ENCODE measurements at places on chromosomes 12 and 14.

- no peak for DNase-seq
Observed at GRCh38 chr14:104436741-104437701, 142.5 kb upstream of the C14orf180 start.

- DNase-seq: no peak
Observed at GRCh38 chr14:93049315-93049714, 66.4 kb downstream of the ITPK1 start.

GRCh38 chr14:76810953-76811400, 1.7 kb downstream of the ANGEL1 start:
- DNase-seq: no peak

- no peak for DNase-seq
Observed at GRCh38 chr12:102484017-102484416, 3.7 kb upstream of the IGF1 start.

GRCh38 chr14:39491134-39491571, 58.9 kb upstream of the FBXO33 start:
- DNase-seq: no peak

DNA sequence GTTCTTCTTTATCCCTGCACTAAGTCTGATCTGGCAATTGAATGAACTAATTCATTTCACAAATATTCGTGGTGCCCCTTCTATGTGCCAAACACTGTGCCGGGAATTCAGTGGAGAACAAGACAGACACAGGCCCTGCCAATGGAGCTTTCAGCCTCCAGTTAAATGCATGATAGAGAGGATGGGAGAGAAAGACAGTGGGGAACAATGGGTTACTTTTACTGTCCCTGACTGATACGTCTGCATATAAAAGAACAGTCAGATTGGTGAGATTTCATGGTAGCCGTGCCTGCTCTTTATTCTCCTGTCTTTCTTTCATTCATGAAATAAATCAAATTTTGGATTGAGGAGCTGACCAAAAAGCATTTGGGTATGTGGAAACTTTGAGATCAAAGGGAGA, 78.5 kb downstream of the TMEM117 start:
- DNase-seq: no peak

GRCh38 chr14:88270776-88271175, 52.3 kb downstream of the KCNK10 start:
- DNase-seq: no peak

DNA sequence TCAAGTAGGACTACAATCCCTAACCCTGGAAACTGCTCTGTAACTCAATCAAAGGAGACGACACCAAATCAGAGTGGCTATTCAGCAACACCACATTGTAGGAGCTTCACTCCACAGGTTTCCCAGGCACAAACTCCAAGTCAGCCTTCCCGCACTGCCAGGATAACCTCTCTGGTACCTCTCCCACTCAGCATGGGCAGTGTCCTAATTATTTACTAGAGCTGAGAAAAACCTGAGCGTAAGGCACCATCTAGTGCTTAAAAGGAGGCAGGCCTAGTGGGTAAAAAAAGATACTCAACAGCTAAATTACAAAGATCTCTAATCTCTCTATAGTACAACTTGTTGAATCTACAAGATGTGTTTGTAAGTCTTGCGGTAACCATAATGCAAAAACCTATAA, 36.1 kb downstream of the PARP11 start:
- no peak for DNase-seq

DNA sequence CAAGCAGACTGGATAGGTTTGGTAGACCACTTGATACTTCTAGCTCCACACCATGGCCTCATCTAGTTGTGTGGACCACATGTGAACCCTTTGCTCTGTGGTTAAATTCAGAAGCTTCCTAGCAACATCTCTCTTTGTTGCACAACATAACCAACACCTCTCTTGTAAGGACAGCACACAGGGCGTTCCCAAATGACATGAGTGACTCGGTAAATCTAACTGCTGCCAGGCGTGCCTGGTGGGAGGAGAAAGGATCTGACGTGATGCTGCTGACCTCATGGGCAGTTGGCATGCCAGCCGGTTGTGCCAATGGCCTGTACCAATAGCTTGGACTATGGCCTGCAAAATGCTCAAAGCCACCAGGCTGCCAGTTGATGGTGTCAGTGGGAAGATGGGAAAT, 93.8 kb downstream of the CPSF2 start:
- DNase-seq: no peak

DNA sequence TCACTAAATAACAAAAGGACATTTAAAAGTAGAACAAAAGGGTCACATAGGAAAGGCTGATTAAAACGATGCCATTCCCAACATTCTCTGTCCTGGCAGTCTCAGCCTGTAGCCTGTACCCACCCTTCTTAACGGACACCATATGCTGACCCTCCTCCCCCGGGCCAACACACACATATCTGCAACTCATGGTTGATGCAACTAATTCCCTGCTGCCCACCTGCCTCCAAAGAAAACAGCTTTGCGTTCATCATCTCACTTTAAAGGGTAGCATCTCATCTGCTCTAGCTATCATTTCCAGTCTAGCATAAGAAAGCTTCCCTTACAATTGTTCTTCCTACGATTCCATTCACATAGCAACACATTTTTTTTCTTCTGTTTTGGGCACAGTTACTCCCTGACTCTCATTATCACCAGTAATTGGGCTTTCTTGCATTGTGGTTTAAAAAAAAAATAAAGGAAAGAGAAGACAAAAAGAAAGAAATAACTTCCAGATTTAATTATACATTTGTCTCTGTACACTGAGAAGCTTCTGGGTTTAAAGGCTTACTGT, 92.9 kb downstream of the KCNC2 start:
- DNase-seq: no peak

- no peak for DNase-seq
Observed at GRCh38 chr14:65565948-65566347, 153.4 kb downstream of the FUT8 start.

GRCh38 chr12:108861878-108862587, 4.7 kb upstream of the SSH1 start:
- DNase-seq: no peak

GRCh38 chr14:50006141-50006540, 110.2 kb downstream of the VCPKMT start:
- no peak for DNase-seq

- DNase-seq: no peak
Observed at GRCh38 chr12:93573552-93574223, 1.2 kb downstream of the SOCS2 start.

DNA sequence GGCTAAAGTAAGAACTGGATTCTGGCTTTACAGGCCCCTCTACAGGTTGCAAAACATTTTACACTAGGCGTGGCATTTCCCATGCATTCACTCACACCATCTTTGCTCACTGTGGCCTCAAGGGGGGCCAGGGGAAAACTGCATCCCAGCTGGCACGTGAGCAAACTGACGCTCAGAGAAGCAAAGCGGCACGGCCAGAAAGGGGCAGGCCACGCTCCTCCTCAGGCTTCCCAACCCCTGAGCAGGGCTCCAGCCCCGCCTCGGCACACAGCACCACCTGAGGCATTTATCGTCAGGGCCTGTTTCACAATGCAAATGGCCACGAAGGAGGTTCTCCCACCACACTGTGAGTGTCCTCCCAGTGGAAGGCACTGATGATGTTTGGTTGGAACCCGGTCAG, 90.8 kb downstream of the BCL11B start:
- no peak for DNase-seq
